ENCODE measurements at places on chromosomes 7 and 10.

GRCh38 chr7:51079494-51079893 is 237.1 kb downstream of the COBL start:
- no peak for DNase-seq

- DNase-seq: peak; percentile 4
Observed at GRCh38 chr7:87797798-87798403, 78.3 kb downstream of the SLC25A40 start.

- no peak for DNase-seq
Observed at GRCh38 chr10:36676321-36676720, 449.1 kb upstream of the ANKRD30A start.

GRCh38 chr7:51878865-51879264 is 562.3 kb upstream of the COBL start:
- no peak for DNase-seq

- no peak for DNase-seq
Observed at GRCh38 chr10:133062085-133062484, 25.6 kb upstream of the ADGRA1 start.

- no peak for DNase-seq
Observed at GRCh38 chr10:33793793-33794192, 459.3 kb upstream of the NRP1 start.

DNA sequence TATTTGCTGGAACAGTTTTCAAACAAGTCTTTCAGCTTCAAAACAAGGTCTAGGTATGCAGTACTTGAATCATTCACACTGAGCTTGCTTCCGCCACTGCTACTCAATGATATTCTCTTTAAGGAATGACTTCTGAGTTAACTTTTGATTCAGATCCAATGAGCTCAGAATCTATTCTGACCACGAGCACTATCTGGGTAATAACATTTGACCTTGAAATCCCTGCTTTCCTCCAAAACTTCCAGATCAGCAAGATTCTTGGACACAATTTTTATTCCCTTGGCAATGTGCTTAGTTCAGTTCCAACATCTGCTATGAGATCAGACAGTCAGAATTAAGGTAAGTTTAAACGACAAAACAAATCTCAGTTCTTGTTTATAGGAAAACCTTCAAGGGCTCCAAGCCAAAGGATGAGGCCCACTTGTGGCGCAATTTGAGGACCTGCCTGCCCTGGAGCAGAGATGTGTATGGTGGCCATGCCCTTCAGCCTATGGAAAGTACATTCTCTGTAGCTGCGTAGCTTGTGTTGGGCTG is 87.2 kb downstream of the RNF216 start:
- DNase-seq: no peak

- DNase-seq: no peak
Observed at GRCh38 chr10:68202960-68203353, 29.0 kb downstream of the ATOH7 start.

GRCh38 chr7:74401137-74401859 is 52.4 kb upstream of the GTF2IRD1 start:
- DNase-seq: peak; percentile 70

GRCh38 chr10:8294779-8295178 is 240.3 kb downstream of the GATA3 start:
- DNase-seq: no peak

DNA sequence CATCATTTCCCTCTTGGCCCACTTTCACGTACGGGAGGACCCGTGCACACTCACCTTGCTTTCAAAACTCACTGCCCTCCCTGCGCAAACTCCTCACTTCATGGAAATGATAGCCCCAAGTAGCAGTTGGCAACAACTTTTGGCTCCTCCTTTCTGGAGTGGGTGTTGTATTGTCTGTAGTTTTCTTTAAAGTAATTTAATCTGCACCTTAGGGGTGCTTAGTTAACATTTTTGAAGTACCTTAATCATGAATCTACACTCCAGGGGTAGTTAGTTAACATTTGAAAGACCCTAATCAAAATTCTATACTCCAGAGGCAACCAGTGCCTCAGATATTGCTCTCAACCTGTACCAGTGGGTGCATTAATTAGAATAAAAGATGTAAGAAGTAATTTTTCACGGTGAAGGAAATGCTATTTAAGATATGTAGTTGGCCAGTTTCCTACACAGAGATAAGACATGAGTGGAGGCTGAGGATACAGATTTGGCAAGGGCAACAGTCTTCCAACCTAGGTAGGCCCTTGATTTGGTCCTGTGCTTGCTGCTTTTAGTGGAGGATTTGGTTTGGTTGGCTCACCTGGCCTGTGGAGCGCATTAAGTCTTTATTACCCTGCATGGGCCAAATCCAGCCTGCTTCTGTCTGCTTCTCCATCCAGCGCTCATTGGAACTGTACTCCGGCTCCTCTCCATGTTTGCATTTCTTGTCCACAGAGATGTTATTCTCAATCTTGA is 93.0 kb downstream of the EXOC4 start:
- DNase-seq: no peak

DNA sequence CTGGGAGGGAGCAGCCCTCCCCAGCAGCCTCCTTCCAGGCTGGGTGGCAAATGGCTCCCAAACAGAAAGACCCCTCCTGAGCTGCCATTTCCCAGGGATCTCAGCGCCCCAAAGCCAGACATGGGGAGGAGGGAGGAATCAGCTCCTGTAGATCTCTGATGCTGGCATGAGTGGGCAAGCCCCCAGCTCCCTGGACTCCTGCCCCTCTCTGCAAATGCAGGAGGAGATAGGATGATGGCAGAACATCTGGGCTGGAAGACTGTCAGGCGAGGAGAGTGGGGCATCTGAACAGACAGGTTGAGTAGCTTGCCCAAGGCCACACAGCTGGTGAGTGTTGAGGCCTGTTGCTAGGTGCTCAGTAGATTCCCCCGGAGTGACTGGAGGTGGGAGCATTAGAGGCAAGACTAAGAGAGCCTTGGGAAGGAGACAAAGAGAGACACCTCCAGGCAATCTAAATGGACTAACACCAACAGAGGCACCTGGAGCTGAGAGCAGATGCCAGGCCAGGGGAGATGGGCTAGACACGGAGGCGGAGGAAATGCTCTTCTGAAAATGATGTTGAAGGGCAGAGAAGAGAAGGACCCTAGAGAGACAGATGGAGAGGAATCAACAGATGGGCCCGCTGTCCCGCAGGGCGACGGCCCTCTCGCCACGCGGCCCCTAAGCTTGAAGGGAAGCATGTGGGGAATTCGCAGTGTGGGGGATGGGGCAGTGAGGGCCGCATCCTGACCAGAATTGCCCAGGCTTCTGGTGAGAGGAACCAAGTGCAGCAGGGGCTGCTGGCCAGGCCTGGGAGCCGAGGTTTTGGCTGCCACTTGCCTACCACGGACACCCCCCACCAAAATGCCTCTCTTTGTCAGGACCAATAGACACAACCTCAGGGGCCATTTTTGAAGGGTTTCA is 84.8 kb upstream of the LRRC4 start:
- no peak for DNase-seq

DNA sequence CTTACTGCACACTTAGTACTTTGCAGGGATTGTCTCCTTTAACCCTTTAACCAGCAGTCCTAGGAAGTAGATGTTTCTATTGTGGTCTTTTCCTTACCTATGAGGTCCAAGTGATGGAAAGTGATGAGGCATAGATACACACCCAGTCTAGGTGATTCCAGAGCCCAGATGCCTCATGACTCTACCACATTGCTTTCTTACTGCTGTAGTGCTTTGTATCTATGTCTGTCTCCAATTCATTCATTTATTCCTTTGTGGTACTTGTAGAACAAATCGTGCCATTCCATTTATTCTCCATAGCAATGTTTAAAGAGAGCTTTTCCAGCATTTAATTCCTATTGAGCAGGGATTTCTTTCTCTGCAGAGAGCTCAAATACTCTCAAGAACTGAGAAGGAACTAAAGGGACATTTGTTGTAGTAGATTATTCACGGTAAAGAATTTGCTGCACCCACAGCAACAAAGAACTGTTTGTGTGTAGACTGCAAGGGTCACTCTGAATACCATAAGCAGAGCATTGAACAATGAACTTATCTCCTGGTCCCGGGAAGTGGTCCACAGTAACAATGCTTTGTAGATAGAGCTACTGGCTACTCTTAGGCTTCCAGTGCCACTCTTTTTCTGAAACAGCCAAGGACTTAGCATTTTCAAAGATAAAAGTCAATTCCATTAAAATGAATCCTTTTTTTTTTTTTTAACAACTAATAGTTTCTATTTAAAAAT is 337.0 kb downstream of the PTEN start:
- DNase-seq: no peak

DNA sequence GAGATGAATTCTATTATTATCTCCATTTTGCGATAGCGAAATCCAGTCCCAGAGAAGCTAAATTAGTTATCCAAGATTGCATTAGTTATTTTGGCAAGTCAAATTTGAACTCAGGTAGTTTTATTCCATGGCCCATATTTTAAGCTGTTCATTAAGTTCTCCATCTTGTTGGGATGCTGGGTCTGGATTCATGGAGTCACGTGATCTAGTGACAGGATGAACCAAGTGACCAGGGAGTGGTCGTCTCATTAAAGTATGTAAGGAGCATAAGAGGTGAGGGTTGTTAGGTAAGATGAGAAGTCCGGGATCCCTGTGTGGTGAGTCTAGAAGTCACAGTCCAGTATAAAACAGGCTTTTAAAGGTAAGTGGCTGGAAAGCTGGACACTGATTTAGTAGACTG is 740.5 kb downstream of the PCDH15 start:
- no peak for DNase-seq

Measured in right kidney (tissue), 9 donors.